ENCODE measurements at places on chromosomes 11 and 22. TPM values are rescaled to one million over a fixed set of nuclear protein-coding genes. Genes with fewer than 3 reads are reported as not detected.
A peak's percentile ranks its signal among the peaks of the same experiment; 100 is the strongest.

The EHBP1L1 gene
- total RNA-seq, result 81.0 TPM

DNA sequence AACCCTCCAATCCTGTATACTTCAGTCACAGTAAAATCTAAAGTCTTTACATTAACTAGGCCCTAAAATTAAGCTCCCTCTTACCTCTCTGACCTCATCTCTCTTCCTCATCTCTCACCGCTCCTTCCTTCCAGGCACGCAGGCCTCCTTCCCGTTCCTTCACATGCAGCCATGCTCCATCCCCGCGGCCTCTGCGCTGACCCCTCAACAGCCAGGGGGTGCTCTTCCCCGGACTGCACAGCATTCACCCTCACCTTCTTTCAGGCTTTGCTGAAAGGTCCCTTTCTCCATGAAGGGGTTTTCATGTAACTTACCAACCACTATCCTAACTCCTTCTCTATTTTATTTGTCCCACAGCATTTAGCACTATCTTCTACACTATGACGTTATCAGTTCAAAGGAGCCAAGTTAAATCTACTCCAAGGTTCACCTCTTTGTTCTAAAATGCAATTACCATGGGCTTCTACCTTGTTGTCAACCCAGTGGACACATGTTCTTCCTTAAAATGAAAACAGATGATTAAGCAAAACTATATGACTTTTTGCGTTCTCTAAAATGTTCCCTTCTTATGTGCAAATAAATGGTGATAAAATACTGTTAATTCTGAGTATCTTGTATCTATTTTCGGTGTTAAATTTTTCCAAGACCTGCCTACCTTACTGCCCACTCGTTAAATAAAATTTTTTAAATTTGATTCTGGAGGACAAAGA, 57.8 kb upstream of the APOA1 start:
- no peak for DNase-seq

DNA sequence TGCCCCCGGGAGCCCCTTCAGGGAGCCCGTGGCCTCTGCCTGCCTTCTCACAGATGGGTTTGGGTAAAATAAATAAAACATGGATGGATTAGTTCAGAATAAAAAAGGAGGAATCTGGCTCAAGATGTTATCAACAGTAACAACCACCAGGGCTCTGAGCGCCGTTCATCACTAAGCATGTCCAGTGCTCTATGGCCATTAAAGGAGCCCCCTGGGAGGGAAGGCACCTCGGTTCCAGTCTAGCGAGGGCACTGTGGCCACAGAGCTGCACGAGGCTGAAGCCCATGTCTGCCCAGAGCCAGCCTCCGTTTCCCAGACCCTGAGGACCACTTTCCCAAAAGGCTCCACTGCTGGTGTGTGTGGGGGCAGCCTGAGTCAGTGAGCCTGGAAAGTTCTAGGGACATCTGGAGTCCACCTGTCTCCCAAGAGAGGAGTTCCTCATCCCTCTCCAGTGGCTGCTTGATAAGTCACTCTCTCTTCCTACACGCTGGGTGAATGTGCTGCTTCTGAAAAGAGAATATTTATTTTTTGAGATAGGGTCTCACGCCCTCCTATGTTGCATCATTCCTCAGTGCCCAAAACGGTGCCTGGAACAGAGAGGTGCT, 614.6 kb downstream of the TBC1D22A start:
- no peak for DNase-seq

GRCh38 chr11:79431535-79431934, 9.3 kb downstream of the TENM4 start:
- DNase-seq, result no peak

DNA sequence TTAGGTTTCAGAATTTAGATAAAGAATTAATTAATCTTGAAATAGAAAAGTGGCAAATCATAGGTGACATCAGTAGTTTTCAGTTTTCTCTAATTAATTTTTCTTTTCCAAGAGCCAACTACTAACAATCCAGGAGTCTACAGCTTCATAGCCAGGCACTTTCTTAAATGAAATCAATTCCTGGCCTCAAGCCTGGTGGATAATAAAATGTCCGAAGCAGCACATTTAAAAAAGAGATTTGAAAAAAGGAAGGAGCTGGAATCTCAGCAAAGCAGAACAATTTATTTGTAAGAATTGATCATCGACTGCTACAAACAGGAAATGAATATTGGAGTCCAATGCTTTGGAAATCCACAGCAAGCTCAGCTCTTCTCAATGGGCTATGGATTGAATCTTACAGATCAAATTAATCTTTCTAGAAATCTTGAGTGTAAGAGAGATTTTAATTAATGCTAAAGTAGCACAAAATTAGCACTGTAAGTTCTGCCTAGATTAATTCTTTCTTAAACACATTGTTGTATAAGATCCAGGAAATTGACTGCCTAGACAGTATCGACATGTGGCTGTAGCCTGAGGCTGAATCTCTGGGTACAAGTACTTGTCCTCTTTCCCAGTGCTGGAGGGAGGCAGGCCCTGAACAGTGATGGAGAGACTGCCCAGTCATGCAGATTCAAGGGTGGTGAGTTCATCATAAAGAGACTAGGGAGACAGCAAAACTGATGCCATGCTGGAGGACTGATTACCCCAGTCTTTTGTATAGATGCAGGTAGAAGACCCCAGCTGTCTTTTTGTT, 167.8 kb upstream of the POU2AF2 start:
- no peak for DNase-seq

GRCh38 chr11:126817096-126817495, 183.5 kb downstream of the KIRREL3 start:
- no peak for DNase-seq

The ANO9 gene
- 32.2 TPM for total RNA-seq

- DNase-seq, result peak; percentile 77
Measured at GRCh38 chr11:46898396-46899095, 19.8 kb downstream of the LRP4 start.

- no peak for DNase-seq
Measured at GRCh38 chr11:57776577-57777210, 15.1 kb downstream of the CTNND1 start.

DNA sequence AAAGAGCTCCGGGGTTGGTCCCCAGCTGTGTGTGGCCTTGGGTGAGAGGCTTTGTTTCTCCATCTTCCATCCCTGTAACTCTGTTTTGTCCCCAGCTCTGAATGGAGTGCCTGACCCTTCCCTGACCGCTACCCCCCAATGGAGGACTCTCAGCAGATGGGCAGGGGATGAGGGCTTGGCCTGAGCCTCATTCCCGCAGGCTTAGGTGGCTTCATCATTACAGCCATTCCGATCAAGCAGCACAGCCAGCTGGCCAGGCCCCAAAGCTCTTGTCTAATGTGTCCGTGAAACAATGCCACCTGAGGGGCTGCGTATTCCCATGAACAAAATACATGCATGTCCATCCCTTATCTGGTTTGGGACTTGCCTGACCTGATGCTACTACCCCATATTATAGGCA, 3.9 kb upstream of the CDC42EP2 start:
- no peak for DNase-seq

The ZNF280B gene
- 4.6 TPM for total RNA-seq

The RASL10A gene
- total RNA-seq, result 1.6 TPM

DNA sequence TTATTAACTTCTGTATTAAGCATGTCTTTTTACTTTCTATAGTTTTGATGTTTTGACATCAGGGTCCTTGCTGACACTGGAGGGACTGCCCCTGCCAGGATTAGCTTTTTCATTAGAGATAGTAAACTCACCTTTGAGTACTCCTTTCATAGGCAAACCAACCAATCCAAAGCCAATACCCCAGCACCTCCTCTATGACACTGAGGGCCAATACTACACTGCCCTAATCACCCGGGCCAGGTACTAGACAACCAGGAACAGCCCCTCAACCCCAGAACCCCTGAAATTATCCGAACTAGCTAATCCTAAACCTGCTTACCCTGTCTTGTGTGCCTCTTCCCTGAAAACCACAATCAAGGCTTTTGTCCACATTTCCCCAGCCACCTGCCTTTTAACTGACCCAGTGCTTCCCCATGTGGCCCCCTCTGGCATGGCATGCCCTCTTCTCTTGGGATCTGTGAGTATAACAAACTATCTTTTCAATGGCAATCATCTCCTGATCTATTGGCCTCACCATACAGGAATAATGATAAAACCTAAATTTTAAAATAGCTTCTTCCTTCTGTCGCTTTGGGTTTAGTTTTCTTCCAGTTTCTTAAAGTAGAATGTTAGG, 31.2 kb downstream of the RAB6A start:
- DNase-seq, result peak; percentile 56

GRCh38 chr11:43123443-43123842, 188.4 kb upstream of the API5 start:
- no peak for DNase-seq

GRCh38 chr22:27836181-27836580, 34.6 kb upstream of the MN1 start:
- DNase-seq, result no peak

DNA sequence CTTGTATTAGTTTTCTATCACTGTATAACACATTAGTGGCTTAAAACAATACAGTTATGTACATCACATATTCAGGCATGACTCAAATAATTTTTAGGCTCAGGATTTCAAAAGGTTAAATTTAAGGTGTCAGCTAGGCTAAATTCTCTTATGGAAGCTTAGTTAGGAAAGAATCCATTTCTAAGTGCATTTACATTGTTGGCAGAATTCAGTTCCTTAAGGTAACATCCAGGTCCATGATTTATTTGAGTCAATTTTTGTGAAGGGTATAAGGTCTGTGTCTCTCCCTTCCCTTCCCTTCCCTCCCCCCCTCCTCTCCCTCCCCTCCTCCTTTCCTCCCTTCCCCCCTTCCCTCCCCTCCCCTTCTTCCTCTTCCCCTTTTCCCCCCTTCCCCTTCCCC, 399.0 kb upstream of the CNTN5 start:
- DNase-seq, result no peak

- DNase-seq, result no peak
Measured at GRCh38 chr11:19631712-19632498, 80.7 kb upstream of the NAV2 start.

The AGBL2 gene
- 3.2 TPM for total RNA-seq

- no peak for DNase-seq
Measured at GRCh38 chr11:70883973-70884623, 368.3 kb downstream of the SHANK2 start.

- DNase-seq, result no peak
Measured at GRCh38 chr11:2591805-2592204, 108.0 kb downstream of the KCNQ1OT1 start.

- DNase-seq, result no peak
Measured at GRCh38 chr22:49018601-49019000, 809.1 kb downstream of the BRD1 start.

- peak; percentile 17 for DNase-seq
Measured at GRCh38 chr22:46297151-46297812, 612 bp downstream of the GTSE1 start.

DNA sequence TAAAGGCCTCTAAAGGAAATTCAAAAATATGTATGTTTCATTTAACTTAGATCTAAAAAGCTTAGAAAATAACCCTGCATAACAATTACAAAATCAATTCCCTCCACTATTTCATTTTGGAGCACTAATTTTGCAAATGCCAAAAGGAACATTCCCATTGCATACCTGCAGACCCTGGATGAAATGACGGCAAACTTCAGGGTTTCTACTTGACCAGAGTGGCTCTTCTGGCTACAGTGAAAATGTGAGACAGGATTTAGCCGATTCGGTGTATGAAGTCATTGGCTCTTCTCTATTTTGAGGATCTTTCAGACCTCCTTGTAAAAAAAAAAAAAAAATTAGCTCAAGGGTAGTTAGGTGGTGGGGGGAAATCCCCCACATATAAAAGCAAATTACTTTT, 44.1 kb downstream of the PAX6 start:
- no peak for DNase-seq

The ART5 gene
- not detected for total RNA-seq

- peak; percentile 81 for DNase-seq
Measured at GRCh38 chr11:45180179-45180847, 33.9 kb downstream of the PRDM11 start.

DNA sequence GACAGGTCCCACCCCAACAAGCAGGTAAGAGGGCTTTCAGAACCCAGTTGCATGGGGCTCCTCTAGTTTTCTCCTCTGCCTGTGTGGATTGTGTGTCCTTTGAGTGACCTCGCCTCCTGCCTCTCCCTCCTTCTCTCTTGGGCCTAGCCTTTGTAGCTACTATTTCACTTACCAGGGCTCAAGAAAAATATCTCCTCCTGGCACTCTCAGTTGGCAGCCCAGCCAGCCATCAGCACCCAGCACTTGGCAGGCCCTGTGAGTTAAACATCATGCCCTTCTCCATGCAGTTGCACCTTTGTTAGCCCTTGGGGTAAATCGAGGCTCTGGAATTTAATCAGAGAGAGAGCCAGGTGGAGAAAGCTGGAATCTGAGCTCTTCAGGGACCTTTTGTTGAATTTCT, 35.4 kb upstream of the SORL1-AS1 start:
- DNase-seq, result no peak

The LRRC4C gene
- not detected for total RNA-seq

DNA sequence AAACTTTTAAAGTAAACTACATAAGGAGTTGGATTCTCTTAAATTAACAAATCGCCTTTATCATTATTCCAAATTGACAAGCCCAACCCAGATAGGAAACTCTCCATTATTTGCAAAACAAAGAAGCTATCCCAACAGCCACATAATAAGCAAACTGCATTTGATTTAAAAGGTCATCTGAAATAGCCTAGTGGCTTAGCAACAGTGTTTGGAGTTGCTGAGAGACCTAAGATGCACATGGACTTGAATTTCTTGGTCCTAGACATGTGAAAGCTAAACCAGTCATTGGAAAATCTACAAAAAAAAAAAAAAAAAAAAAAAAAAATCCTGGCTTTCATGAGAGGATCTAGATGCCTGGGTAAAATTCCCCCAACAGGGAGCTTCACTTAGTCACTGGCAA, 69.5 kb downstream of the PRCP start:
- DNase-seq, result no peak

DNA sequence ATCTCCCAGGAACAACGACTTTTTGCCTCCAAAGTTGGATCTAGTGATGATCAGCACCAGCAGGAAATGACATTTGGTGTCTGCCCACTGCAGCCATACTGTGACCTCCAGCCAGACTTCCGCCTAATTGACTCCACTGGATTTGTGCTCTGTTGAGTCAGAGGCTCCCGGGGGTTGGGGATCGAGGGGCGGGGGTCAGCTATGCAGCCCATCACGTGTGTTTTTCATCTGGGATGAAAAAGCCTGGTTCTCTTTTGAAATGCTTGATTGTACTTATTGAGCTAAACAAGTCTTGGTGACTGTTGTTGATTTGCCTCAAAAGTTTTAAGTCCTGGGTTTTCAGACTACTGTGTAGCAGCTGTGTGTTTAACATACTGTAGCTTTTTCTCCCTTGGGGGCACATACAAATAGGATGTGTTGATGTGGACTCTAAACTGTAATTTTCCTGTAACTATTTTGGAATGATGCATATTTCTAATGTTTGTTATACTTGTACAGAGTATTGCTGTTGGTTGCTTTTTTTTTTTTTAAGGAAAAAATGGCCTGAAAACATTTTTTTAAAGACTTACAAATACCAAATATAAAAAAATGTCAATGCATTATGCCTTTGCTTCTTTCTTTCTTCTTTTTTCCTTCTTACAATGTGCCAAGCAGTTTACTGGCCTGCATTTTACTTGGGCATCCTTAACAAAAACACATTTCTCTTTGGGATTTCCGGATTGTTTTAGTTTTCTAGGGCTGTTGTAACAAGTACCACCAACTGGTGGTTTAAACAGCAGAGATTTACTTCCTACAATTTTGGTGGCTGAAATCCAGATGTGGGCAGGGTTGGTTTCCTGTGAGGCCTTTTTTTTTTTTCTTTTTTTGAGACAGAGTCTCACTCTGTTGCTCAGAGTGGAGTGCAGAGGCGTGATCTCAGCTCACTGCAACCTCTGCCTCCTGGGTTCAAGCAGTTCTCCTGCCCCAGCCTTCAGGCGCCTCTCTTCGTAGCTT, 46.1 kb upstream of the OR4B1 start:
- no peak for DNase-seq

Data from Calu3 (cell line).